ENCODE measurements at places on chromosomes 12 and 14. TPM values are rescaled to one million over a fixed set of nuclear protein-coding genes. Genes with fewer than 3 reads are reported as not detected.

- no peaks in the 10 kb centered on the region for H3K4me1 ChIP-seq
- peaks cover 44% of the 10 kb centered on the region for H3K27me3 ChIP-seq
- peak within 1 kb of the TSS; percentile 55 for H3K4me3 ChIP-seq
- peak within 1 kb of the TSS; percentile 82 for H3K27ac ChIP-seq
Measured at GRCh38 chr12:56079723-56080555, at the start of gene ERBB3. Gene ERBB3 (plus strand): TSS chr12:56080165. CDS start chr12:56080301, 136 bp downstream.

- no peaks in the 10 kb centered on the region for H3K27me3 ChIP-seq
- no peak overlapping the region for H3K27ac ChIP-seq
- peaks cover 4% of the 10 kb centered on the region for H3K4me1 ChIP-seq
- no peak overlapping the region for H3K4me3 ChIP-seq
- no peak for DNase-seq
Measured at GRCh38 chr12:95083938-95084337, 10.5 kb upstream of the NR2C1 start.

- peaks cover 17% of the 10 kb centered on the region for H3K36me3 ChIP-seq
- peak overlapping the region; percentile 96 for H3K27ac ChIP-seq
- peaks cover 14% of the 10 kb centered on the region for H3K4me1 ChIP-seq
- H3K4me3 ChIP-seq: peak overlapping the region; percentile 77
Measured at GRCh38 chr12:56220611-56221231, 1.0 kb downstream of the RNF41 start.

DNA sequence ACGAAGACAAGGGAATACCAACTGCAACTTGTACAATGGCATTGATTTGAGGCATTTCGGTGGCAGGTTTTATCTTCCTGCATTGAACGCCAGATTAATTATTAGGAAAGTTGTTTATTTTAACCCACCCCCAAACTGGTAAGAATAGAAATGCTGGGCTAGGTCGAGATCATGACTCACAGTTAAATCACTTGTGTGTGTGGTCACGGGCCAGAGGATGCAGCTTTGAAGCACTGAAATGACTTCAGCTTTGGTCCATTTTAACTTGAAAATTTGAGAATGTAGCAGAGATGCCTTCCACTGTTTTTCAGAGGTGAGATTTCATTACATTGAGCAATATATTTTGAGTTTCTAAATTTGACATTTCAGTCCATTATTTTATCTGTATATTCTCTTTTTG lies 23.6 kb upstream of the KCNH3 start:
- no peak for DNase-seq
- no peaks in the 10 kb centered on the region for H3K4me1 ChIP-seq
- no peak overlapping the region for H3K4me3 ChIP-seq
- H3K36me3 ChIP-seq: no peaks in the 10 kb centered on the region
- no peaks in the 10 kb centered on the region for H3K27me3 ChIP-seq
- no peak overlapping the region for H3K27ac ChIP-seq

- H3K27ac ChIP-seq: no peak overlapping the region
- no peak for DNase-seq
- no peaks in the 10 kb centered on the region for H3K27me3 ChIP-seq
- no peak overlapping the region for H3K4me3 ChIP-seq
- H3K36me3 ChIP-seq: peaks cover 55% of the 10 kb centered on the region
- H3K4me1 ChIP-seq: no peaks in the 10 kb centered on the region
Measured at GRCh38 chr12:26680727-26681455, 152.1 kb downstream of the ITPR2 start.

GRCh38 chr12:536751-537245 lies 77.1 kb downstream of the B4GALNT3 start:
- H3K27me3 ChIP-seq: no peaks in the 10 kb centered on the region
- peaks cover 5% of the 10 kb centered on the region for H3K4me1 ChIP-seq
- no peak overlapping the region for H3K4me3 ChIP-seq
- no peaks in the 10 kb centered on the region for H3K36me3 ChIP-seq
- no peak for DNase-seq

DNA sequence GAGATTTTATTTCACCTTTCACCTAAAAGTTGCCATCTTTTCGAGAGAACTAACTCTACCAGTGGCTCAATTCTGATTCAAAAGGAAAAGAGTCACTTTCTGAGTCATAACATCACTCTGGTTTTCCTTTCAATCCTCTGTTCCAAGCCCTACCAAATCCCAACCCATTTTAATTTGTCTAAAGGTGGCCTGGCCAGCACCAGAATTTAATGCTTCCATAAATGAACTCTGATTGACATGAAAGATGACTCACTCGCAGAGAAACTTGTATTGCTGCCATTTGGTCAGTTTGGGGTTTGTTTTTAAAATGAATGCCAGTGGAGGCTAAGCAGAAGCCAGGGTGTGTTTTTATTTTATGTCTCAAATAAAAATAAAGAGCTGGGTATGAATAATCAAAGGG lies 117.4 kb upstream of the SOX5 start:
- no peak for DNase-seq
- H3K27ac ChIP-seq: no peak overlapping the region
- H3K4me1 ChIP-seq: no peaks in the 10 kb centered on the region
- H3K27me3 ChIP-seq: no peaks in the 10 kb centered on the region
- no peaks in the 10 kb centered on the region for H3K36me3 ChIP-seq

DNA sequence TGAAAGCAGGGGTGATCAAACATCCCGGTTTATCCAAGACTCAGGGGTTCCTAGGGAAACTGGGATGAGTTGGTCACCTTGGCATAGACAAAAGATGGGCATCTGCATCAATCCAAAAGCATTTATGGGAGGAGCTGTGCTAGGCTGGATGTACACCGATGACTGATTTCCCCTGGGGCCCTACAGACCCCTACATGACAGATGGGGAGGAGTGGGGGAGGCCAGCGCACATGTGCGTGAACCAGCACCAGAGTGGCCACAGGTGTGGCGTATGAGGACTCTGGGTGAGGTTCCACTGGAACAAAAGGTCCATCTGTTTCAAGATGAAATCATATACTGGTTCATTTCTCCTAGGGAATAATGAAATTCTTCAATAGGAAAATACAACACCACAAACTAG lies 210.4 kb downstream of the ITPR2 start:
- no peak overlapping the region for H3K4me3 ChIP-seq
- DNase-seq: no peak
- H3K36me3 ChIP-seq: no peaks in the 10 kb centered on the region

DNA sequence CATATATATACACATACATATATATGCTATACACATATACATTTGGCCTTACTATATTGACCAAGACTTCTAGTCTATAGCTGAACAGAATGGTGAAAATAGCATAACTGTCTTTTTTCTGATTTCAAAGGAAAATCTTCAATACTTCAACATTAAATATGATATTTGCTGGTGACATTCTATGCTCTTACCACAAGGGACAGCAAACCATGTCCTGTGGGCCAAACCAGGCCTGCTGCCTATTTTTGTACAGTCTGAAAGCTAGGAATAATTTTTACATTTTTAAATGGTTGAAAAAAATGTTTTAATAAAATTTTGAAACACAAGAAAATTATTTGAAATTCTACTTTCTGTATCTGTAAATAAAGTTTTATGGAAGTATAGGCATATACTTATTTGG lies 63.6 kb downstream of the EML5 start:
- H3K4me1 ChIP-seq: no peaks in the 10 kb centered on the region
- H3K27ac ChIP-seq: no peak overlapping the region
- H3K4me3 ChIP-seq: no peak overlapping the region
- no peaks in the 10 kb centered on the region for H3K36me3 ChIP-seq

DNA sequence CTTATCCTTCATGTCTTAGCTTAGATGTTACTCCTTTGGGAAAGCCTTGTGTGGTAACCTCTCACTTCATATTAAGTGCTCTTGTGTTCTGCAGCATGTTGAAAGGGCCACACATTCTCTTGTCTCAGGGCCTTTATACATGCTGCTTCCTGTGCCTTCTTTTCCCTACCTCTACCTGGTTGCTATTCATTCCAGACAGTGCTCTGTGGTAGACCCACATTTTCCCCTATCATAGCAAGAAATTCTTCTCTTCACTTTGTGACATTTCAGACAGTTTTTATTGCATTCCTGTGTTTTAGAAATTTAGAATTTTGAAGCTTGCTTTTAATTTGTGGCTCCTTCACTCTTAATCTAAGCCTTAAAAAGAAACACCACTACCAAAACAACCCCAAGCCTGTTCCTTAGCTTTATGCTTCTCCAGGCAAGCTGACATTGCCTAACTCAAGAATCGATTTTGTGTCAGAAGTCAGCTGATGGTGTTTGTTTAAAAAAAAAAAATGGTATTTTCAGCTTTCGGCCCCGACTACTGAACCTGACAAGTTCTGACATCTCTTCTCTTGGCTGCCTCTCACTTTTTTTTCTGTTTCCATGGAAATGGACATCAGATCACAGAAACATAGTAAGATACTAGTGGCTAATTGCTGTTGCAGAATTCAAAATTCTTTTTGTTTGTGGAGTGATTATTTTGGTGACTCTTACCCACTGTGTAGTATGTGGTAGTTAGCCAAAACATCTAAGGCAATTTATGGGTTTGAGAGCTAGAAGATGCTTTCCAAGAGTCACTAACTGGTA lies 156.3 kb downstream of the NUBPL start:
- H3K36me3 ChIP-seq: no peaks in the 10 kb centered on the region
- H3K27me3 ChIP-seq: no peaks in the 10 kb centered on the region
- DNase-seq: no peak
- H3K4me3 ChIP-seq: no peak overlapping the region

DNA sequence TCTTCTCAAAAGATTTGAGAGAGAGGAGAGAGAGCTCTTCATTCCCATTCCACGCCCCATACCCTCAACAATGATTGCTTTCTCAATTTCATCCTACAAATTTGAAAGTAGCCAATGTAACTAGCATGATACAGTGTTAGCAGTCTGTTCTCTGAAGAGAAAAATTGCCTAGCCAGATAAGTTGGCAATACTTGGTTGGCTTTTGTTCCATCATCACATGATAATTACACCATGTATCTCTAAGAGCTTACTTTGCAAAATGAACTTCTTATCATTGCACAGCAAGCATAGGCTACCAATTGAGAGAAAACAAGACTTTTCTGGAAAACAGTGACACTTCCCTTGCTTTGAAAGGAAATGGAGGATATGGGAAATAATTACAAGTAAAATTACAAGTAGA lies 68.9 kb downstream of the FSCB start:
- no peak for DNase-seq
- no peak overlapping the region for H3K27ac ChIP-seq
- H3K36me3 ChIP-seq: no peaks in the 10 kb centered on the region
- no peaks in the 10 kb centered on the region for H3K27me3 ChIP-seq
- H3K4me1 ChIP-seq: no peaks in the 10 kb centered on the region
- H3K4me3 ChIP-seq: no peak overlapping the region

DNA sequence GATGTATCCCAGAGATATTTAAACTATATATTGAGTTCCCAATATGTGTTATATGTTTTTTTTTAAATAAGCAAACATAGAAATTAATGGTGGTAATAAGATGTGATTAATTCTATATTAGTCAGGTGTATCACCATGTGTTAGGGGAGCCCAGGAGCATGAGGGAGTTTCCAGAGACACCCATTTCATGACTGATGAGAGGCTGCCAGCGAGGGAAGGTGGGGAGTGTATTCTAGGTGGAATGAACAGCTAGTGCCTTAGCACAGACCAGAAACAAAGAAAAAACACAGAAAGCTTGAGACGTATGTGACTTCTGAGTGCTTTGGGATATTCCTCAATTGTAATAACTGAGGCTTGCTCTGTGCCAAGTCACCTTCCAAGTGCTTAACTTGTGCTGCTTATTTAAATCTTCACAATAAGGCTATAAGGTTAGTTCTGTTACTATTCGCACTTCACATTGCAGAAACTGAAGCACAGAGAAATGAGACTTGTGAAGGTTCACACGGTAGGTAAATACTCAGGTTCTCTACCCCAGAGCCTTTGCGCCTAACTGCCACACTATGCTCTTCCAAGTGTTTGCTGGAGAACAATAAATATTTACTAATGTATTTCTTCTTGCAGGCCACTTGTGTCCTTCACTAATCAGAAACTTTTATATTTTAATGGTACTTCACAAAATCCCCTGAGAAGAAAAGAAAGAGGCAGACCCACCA lies 17.9 kb upstream of the MGP start:
- no peak overlapping the region for H3K4me3 ChIP-seq
- H3K36me3 ChIP-seq: no peaks in the 10 kb centered on the region
- DNase-seq: no peak
- H3K4me1 ChIP-seq: peaks cover 4% of the 10 kb centered on the region
- peak overlapping the region; percentile 54 for H3K27ac ChIP-seq

GRCh38 chr14:35858521-35859209 lies 32.5 kb downstream of the BRMS1L start:
- no peak overlapping the region for H3K27ac ChIP-seq
- no peaks in the 10 kb centered on the region for H3K4me1 ChIP-seq
- H3K36me3 ChIP-seq: peaks cover 11% of the 10 kb centered on the region
- no peaks in the 10 kb centered on the region for H3K27me3 ChIP-seq
- no peak overlapping the region for H3K4me3 ChIP-seq

DNA sequence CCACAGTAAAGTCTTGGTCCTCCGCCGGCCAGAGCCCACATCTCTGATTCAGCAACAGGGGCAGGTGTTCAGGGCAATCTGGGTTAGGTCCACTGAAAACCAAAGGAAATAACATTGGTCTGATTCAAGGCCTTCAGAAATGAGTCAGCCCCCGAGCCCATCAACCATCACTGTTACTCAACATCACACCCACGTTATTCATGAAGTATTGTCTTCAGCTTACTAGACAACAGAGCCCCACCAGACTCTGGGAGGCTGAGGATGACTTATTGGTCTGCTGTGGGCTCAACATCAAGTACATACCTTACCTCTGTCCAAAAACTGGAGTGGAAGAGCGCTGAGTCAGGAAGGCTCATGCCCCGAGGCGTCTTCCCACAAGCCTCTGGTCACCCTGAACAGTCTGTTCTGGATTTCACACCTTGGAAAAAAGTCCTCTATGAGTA lies 97.5 kb downstream of the ZFP36L1 start:
- no peak for DNase-seq
- H3K27me3 ChIP-seq: no peaks in the 10 kb centered on the region
- no peak overlapping the region for H3K4me3 ChIP-seq
- no peaks in the 10 kb centered on the region for H3K4me1 ChIP-seq

GRCh38 chr14:55074662-55075061 lies 23.2 kb downstream of the MAPK1IP1L start:
- H3K4me3 ChIP-seq: no peak overlapping the region
- H3K27me3 ChIP-seq: no peaks in the 10 kb centered on the region
- DNase-seq: no peak
- H3K4me1 ChIP-seq: peaks cover 17% of the 10 kb centered on the region
- H3K36me3 ChIP-seq: no peaks in the 10 kb centered on the region

DNA sequence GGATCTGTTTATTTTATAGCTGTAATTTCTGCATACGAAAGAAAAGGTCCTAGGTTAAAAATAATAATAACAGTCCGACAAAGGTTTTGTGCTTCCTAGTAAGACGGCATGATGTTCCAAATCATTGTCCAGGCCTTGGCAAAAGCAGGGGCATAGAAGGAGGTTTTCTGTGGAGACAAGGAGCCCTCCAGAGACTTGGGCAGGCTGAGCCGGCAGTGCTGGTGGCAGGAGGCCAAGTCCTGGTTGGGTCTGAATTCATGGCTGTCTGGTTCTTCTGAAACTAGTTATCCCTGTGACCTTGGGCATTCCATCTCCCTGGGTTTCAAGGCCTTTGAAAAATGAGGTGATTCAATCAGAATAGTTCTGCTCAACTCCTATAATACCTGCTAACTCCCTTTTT lies 44.0 kb downstream of the KCNK13 start:
- H3K27ac ChIP-seq: no peak overlapping the region
- H3K27me3 ChIP-seq: peaks cover 8% of the 10 kb centered on the region

Gene SRRM4
- 0.40 TPM for polyA plus RNA-seq

Gene BATF
- 0.58 TPM for polyA plus RNA-seq

Gene CLEC4C
- 0.15 TPM for polyA plus RNA-seq
